ENCODE measurements at places on chromosomes 12 and 14.
A peak's percentile ranks its signal among the peaks of the same experiment; 100 is the strongest.

- DNase-seq: no peak
These were observed 13.3 kb upstream of the KRT86 start for GRCh38 chr12:52261208-52261484.

DNA sequence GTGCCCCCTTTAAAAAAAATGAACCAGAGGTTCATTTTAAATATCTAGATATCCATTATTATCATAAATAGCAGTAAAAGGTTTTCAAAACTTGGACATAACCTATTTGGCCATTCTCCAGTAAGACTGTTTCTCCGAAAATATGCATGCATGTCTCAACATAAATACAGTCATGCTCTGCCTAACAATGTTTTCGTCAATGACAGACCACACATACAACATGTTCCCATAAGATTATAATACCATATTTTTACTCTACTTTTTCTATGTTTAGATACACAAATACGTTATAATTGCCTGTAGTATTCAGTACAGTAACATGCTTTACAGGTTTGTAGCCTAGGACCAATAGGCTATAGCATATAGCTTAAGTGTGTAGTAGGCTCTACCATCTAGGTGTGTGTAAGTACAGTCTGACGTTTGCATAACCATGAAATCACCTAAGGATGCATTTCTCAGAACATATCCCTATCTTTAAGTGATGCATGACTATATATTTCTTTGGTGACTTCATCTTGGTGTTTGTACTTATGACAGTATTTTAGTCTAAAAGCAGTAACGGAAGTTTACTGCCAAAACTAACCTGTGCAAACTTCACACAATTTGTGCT, 3.2 kb downstream of the TMEM19 start:
- no peak for DNase-seq

- no peak for DNase-seq
These were observed 75.1 kb upstream of the NUDT4 start for GRCh38 chr12:93302331-93303229.

- no peak for DNase-seq
These were observed 55.2 kb downstream of the FBXL14 start for GRCh38 chr12:1539135-1539534.

GRCh38 chr14:55851301-55851700, 266.9 kb upstream of the PELI2 start:
- DNase-seq: no peak

- no peak for DNase-seq
These were observed 23.9 kb downstream of the GCN1 start for GRCh38 chr12:120170631-120171030.

DNA sequence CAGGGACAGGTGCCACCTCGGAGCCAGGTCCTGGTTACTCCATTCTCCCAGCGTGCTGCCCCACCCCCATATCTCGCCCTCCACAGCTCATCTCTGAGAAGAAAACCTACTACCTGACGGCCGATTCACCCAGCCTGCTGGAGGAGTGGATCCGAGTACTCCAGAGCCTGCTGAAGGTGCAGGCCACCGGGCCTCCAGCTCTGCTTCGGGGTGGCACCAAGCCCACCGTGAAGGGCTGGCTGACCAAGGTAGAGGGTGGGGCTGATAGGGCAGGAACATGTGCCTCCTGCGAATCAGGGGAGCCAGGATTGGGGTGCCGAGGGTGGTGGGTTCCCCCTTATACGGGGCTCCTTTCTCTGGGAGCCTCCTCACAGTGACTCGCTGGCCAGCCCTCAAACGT, 25.9 kb downstream of the PIGH start:
- no peak for DNase-seq

- DNase-seq: no peak
These were observed 36.3 kb downstream of the RPS29 start for GRCh38 chr14:49549881-49550280.

- DNase-seq: no peak
These were observed 1262.3 kb upstream of the USP15 start for GRCh38 chr12:60997869-60998378.

- no peak for DNase-seq
These were observed 171.4 kb downstream of the CRADD start for GRCh38 chr12:93848523-93849101.

GRCh38 chr12:45591635-45592034, 137.9 kb upstream of the ARID2 start:
- no peak for DNase-seq

DNA sequence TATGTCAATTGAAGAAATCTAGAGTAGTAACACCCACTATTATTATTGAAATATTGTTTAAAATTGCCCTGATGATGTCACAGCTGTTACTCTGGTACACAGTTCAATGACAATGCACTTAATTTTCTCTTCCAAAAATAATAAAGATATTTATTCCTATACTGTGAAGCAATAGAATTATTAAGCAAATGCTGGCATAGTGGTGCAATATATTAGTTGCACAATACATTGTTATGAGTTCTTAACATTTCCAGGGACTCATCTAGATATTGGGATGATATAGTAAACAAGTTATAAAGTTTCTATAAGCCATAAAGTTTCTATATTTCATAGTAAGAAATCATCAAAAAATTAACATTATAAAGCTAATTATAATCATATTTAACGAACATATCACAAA, 897.8 kb downstream of the LRFN5 start:
- no peak for DNase-seq

GRCh38 chr12:99736760-99737269, 89.3 kb downstream of the GARIN6 start:
- DNase-seq: no peak

DNA sequence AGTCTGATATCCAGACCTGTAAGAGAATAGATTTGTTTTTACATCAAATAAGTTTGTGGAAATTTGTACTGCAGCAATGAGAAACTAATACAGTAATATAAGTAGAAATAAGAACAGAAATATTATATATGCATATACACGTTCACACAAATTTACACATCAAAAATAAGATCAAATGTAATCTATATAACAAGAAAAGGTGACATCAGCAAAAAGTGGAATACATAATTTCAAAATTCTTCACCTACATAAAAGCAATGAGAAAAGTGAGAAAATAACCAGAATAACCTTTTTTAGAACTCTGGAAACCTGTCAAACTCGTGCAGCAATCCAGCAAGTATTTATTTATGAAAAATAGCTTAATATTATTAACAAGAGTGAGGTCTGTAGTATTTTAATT, 1124.6 kb upstream of the ATXN7L3B start:
- DNase-seq: no peak

DNA sequence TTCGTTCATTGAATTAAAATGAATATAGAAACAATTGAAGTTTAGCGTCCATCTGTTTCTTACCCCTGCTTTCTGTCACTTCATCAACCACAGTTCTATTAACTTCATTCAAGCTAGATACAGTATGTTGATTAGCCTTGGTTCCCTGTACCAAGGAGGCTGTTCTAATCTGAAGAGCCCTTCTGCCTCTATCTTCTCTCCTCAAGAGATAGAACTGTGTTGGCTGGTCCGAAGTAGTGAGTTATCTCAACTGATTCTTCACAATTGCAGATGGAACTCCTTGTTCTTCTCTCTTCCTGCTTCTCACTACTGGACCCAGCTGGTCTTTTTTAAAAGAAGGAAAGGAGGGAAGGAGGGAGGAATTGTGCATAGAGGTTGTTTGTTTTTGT, 82.1 kb upstream of the TRAF3 start:
- no peak for DNase-seq

GRCh38 chr14:51147183-51147582, 52.3 kb upstream of the TRIM9 start:
- DNase-seq: no peak

DNA sequence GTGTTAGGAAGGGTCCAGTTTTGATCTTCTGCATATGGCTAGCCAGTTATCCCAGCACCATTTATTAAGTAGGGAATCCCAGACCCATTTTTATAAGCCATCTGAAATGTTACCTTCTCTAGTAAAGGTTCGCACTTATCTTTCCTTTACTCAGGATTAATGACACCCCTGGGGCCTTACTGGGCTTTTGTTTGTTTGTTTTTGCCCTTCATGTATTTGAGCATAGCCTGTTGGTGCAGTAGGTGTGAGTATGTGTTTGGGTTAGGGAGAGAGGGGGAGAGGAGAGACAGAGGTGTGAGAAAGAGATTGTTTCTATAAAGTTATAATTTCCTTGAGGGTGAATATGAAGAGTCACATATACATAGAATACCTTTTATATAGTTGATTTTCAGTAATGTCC, 96.9 kb downstream of the AKAP6 start:
- DNase-seq: no peak

GRCh38 chr12:132429946-132430643, 59.9 kb upstream of the FBRSL1 start:
- peak; percentile 45 for DNase-seq

GRCh38 chr12:107564946-107565345, 120.7 kb upstream of the PWP1 start:
- DNase-seq: no peak

DNA sequence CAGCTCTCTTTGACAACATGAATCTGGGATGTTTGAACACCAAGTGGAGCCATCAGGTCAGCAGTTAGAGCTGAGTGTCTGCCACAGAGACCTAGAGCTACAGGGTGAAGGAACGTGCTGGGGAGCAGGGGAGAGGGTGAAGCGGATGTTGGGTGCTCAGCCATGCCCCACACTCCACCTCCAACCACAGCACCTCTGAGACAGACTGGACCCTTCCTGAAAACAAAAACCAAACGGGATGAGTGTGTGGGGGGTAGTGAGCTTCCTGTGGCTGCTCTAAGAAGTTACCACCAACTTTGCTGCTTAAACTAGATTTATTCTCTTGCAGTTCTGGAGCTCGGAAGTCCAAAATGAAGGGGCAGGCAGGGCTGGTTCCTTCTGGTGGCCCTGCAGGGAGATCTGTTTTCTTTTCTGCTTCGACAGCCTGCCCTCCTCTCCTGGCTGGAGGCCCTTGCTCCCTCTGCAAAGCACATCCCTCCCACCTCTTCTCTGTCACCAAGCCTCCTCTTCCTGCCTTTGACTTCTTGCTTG, 5.6 kb upstream of the GOLGA3 start:
- DNase-seq: no peak

DNA sequence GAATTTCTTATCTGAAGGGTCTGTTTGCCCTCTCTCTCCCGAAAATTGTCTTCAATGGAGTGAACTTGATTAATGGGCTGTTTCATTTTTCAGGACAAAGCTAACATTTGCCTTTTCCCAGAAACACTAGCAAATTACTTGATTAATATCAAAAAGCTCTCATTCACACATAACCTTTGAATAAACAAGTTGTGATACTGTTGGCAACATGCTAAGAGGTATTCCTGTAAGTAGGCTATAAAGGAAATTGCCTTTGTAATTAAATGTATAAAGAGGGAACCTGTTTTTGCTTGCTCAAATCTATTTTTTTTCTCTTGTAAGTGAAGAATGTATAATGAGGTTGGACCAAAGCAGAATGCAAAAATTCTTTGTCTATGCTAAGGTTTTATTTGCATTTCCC, 457.2 kb downstream of the TMTC2 start:
- no peak for DNase-seq

GRCh38 chr14:68084256-68084655, 264.7 kb downstream of the RAD51B start:
- DNase-seq: no peak

GRCh38 chr12:103880299-103881142, 39.5 kb upstream of the NT5DC3 start:
- DNase-seq: no peak

- DNase-seq: no peak
These were observed 78.1 kb downstream of the ABCD2 start for GRCh38 chr12:39541471-39541870.

- no peak for DNase-seq
These were observed 145.0 kb downstream of the WIF1 start for GRCh38 chr12:64976131-64976530.

DNA sequence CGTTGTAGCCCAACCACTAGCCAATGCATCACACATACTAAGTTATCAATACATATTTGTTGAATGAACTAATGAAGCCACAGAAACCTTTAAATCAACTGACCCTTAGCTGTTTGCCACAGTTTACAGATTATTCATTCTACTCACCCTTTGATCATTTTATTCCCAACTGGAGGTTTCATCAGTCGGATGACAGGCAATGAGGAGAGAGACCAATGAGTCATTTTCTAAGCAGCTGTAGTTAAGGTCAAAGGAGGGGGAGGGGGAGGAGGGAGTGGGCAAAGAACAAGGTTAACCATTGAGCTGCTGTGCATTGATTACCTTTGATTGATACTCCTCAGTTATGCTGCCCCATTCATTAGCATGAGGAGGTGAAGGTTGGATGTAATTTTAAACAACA, 469.5 kb downstream of the VRK1 start:
- no peak for DNase-seq

DNA sequence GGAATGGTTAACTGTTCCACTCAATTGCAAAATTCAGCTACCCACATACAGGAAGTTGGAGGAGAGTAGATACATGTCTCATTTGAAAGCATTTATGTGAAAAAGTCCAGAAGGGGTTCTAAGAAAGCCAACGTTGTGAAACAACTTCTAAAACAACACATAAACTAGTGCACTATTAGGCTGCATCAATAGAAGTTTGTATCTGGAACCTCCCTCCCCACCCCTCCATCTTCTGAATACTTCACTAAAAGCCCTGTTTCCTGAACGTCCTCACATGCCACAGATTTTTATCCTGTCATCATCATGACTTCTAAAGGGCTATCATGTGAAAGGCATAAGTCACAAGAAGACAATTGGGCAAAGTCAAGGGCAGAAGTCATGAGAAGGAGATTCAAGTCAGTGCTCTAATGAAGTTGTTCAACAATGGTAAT, 5.5 kb downstream of the KRT79 start:
- DNase-seq: no peak

GRCh38 chr12:913919-914698, 35.4 kb downstream of the RAD52 start:
- no peak for DNase-seq

DNA sequence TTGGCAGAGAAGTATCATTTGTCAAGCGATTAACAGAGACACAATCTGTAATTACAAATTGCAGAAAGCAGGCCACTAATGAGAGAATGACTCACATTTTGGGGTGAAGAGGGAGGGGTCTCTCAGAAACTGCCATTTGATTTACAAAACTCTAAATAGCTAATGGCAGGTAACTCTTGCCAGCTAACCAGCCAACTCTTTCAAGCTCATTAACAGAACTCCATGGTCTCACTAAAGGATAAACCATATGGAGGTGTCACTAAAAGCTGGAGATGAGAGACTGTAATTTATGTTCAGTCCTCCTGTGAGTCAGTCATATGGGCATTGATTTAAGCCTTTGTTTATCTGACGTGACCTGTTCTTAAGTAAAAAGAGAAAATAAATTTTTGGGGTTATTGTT, 336.4 kb downstream of the FOXG1 start:
- no peak for DNase-seq

DNA sequence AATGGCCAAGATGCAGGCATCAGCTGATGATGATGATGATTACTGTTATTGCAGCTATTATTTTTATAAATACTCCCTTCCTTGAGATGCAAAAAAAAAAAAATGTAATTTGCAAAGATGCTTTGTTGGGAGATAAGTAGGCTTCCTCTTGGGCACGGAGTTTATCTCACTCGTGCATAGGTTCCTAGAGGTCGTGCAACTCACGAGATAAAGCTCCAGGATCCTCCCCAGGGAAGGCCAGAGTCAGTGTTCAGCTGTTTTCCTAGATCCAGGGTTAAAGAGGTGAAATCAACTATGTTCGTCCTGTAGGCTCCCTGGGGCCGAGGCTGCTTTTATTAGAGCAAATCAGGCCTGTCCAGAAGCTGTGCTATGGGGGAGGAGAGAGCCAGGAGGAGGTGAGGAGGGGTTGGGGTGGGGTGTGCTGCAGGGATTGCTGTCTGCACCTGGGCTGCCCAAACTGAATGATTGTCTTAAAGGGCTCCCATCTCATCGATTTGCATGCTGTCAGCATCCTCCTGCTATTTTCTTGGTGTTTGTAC, 270.3 kb downstream of the NRXN3 start:
- no peak for DNase-seq
